ENCODE measurements at places on chromosomes 2 and 18.

DNA sequence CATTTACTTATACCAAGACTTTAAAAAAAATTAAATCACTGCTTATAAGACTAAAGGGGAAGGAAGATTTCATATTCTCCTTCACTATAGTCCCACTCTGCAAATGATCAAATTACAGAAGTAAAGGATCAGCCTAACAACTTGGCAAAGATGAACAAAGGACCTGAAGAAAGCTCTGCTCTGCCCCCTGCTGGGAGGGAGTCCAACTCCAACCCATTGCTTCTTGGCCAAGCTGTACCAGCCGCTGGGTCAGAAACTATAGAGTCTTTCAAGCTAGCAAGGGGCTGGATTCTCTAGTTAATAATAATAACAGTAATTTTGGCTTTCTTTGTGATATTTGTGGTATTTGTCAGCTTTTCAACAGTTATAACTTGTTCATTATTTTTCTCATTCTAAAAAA, 927.0 kb upstream of the CRIM1 start:
- no peak for DNase-seq

DNA sequence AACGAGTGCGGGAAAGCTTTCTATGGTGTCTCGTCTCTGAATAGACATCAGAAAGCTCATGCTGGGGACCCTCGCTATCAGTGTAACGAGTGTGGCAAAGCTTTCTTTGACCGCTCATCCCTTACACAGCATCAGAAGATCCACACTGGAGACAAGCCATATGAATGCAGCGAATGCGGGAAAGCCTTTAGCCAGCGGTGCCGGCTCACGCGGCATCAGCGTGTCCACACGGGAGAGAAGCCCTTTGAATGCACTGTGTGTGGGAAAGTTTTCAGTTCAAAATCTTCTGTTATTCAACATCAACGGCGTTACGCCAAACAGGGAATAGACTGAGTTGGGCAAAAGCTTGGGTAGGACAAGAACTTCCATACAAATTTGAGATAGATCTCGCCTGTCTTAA, 16.2 kb downstream of the ZNF2 start:
- no peak for DNase-seq

DNA sequence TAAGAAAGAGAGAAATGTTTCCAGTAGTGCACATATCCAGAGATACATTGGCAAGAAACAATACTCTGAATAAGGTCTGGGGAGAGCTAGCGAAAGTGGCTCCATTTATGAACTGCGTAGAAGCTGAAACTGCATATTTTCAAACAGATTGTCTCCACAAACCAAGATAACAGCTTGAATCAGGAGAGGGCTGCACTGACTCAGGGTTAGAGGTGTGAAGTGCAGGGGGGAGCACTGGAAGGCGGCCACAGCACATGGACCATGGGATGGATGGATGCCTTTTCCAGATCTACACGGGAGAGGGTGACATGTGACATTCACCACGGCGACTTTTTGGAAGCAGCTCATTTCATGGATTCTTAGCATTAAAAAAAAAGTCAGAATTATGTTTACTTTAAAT, 729.4 kb downstream of the RNF144A start:
- DNase-seq = no peak

DNA sequence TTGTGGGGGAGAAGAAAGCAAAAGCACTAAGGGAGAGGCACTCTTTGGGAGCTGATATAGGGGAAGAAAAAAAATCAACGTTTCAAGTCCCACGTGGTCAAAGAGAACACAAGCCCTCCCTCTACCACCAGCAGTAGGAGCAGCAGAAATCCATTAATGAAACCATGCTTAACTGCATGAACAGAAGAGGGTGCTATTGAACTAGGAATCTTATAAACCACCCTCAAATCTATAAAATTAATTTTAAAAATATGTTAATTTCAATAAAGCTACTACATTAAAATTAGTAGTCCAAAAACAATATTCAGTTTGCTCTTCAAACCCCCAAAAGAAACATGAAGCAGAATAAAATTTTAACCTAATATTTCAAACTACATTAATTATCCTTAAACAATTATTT, 147.8 kb downstream of the TMEM18 start:
- no peak for DNase-seq

Measured in spinal cord (tissue), 10 donors.